ENCODE measurements at places on chromosomes 16 and 17.

GRCh38 chr17:39231591-39232551 is 6.1 kb upstream of the STAC2 start:
- no peak for DNase-seq

DNA sequence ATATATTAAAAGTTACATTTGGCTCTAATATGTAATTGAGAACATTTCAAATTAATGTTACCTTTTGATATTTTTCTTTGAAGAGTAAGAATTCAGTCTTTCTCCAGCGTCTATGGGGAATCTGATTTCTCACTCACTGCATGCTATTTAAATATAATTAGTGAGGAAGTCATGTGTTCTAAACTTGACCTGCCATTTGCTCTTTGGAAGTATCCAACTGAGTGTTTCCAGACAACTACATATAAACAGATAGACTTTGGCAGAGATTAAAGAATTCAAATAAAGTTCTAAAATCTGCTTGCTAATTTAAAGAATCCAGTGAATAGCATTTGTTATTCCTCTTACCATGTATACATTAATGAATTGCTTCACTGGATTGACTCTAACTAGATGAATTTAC is 23.5 kb downstream of the OMG start:
- no peak for DNase-seq

DNA sequence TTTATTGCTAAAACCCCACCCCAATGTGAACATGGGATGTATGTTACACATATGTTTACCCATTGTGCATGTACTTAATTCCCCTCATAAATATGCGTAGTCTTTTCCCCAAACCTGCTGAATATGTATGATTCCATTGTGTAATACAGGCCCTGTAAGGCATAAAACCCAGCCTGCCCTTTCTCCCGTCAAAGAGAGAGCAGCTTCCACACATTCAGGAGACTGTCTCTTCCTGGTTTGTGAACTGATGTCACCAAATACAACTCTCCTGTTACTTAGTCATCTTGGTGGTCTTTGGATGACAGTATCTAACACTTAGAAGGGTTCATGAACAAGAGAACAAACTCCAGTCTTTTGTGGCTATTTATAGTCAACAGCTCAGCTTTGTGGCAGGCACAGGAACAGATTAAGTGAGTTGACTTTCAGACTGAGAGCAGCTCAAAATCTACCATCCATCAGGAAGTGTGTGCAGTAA is 24.7 kb upstream of the TMC7 start:
- DNase-seq = no peak

DNA sequence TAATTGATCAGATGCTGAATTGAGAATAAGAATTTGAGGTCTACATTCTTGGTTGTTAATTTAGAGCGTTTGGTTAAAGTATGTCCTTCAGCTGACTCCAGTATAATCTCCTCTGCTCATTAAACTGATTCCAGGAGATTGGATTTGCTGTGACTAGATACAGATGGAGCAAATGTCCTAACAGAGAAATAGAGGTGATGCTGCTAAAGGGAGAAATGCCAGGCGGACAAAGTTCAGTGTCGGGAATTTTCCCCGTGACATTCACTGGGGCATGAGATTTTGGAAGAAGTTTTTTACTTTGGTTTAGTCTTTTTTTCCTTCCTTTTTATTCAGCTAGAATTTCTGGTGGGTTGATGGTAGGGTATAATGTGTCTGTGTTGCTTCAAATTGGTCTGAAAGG is 19.0 kb downstream of the PRKAR1A start:
- no peak for DNase-seq

DNA sequence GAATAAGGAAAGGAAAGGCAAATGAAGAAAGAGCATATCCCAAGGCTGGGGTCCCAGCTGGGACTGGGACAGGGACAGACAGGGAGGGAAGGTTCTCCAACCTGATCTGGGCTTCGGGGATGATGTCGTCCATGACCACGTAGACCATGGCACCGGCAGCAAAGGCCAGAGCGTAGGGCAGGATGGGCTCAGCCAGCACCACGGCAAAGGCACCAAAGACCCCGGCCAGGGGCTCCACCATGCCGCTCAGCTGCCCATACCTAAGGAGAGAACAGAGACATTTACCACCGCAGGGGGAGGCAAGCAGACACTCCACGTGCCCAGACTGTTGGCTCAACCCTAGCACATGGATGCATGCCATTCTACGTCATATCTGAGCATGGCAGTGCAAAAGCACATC is 443.8 kb downstream of the SLC39A11 start:
- DNase-seq = no peak

GRCh38 chr17:65345261-65346005 is 208.3 kb downstream of the RGS9 start:
- no peak for DNase-seq

DNA sequence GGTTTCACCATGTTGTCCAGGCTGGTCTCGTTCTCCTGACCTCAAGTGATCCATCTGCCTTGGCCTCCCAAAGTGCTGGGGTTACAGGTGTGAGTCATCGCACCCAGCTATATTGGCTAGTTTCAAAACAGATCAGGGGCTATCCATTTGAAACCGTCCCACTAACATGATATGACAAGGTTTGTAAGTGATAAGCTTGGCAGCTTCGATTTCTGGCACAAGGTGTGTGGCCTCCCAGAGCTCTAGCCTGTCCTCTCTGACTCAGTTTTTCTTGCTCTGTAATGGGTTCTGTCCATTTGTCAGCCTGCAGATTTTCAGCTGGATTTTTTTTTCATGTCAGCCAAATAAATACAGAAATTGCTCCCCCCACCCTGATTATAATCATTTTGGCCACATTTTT is 31.8 kb upstream of the TENT4B start:
- DNase-seq = no peak

- DNase-seq = no peak
These were observed 18.9 kb downstream of the PSME3IP1 start for GRCh38 chr16:57166951-57167350.

DNA sequence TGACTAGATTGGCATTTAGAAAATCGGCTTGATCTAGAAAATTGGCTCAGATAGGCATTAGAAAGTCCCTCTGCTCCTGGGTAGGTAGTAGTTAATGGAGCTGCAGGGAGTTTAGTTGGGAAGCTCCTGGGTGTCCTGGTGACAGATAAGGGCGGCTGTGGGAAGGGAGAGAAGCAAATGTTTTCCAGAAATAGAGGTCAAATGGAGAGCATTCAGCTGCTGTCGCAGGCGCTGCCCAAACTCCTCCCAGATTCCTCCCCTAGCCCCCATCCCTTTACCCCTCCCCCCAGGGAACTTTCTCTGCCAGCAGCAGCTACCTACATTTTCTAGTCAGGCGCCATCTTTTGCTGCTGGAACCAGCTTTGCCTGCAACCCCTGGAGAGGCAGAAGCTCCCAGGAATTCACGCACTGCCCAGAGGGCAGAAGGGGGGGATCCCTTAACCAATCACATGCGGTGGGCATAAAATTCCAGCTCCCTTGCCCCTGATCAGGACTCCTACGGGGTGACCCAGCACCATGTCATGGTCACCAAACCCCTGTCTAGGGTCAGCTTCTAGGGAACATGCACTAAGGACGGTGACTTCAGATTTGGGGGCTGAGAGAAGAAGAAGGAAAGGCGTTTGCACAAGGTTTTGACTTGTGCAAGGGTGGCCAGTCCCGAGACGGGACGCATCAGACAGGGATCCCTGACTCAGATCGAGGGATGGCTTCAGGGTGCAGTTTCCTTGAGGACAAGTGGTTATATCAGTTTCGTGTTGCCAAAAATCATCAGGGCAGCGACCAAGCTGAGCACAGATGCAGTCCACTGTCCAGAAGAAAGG is 43.8 kb downstream of the SOCS1 start:
- no peak for DNase-seq

- DNase-seq = no peak
These were observed 50.3 kb downstream of the CPPED1 start for GRCh38 chr16:12753203-12754023.

GRCh38 chr16:28285649-28286048 is 6.7 kb upstream of the SBK1 start:
- no peak for DNase-seq

DNA sequence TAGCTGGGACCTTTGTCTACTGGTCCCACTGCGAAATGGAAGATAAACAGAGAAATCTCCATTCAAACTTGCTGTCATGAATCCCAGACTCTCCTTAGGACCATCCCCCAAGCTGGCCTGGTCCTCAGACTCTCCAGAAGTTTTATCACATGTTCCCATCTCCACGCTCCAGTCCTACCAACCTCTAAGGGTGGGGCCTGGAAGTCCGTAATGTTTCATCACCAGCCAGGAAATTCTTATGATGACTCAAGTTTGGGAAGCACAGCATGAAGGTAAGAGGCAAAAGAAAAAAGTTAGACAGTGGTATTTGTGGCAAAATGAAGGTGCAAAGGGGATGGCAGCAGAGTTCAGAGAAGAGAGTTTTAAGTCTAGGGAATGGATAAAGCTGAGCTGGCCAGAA is 52.7 kb downstream of the ZNF18 start:
- no peak for DNase-seq

GRCh38 chr17:3798273-3799180 is 2.5 kb downstream of the ITGAE start:
- DNase-seq = no peak

All from cortex of kidney (tissue), 1 donor.